ENCODE measurements at places on chromosomes 1 and 21.

DNA sequence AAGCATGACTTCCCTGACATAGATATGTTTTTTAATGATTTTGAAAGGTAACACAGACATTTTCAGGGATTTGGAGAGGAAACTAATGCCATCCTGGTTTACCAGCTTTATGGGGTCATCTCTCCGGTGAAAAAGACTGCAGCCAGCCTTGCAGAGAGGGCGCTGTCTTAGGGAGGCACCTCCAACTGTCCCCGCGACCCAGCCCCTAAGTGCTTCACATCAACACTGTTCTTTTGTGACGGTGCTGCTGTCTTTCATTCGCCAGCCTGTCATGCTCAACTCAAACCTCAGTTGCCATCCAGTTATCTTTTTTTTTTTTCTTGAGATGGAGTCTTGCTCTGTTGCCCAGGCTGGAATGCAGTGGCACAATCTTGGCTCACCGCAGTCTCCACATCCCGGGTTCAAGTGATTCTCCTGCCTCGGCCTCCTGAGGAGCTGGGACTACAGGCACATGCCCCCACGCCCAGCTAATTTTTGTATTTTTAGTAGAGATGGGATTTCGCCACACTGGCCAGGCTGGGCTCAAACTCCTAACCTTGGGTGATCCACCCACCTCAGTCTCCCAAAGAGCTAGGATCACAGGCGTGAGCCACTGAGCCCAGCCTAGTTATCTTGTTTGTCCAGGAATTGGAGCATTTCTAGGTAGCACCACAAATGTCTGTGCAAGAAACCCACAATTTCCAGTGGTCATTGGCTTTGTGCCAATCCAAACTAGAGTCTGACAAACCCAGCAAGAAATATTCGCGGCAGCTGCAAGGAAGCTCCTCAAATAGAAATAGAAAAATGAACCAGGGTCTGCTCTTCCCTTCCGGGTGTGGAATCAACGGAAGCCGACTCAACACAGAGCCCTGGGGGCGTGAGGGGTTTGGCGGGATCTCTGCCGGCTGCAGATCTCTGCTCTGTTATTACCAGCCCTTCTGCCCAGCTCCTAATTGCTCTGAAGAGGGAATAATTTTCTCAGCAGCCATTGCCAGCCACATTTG lies 24.2 kb downstream of the PDE9A start:
- DNase-seq: peak; percentile 87

DNA sequence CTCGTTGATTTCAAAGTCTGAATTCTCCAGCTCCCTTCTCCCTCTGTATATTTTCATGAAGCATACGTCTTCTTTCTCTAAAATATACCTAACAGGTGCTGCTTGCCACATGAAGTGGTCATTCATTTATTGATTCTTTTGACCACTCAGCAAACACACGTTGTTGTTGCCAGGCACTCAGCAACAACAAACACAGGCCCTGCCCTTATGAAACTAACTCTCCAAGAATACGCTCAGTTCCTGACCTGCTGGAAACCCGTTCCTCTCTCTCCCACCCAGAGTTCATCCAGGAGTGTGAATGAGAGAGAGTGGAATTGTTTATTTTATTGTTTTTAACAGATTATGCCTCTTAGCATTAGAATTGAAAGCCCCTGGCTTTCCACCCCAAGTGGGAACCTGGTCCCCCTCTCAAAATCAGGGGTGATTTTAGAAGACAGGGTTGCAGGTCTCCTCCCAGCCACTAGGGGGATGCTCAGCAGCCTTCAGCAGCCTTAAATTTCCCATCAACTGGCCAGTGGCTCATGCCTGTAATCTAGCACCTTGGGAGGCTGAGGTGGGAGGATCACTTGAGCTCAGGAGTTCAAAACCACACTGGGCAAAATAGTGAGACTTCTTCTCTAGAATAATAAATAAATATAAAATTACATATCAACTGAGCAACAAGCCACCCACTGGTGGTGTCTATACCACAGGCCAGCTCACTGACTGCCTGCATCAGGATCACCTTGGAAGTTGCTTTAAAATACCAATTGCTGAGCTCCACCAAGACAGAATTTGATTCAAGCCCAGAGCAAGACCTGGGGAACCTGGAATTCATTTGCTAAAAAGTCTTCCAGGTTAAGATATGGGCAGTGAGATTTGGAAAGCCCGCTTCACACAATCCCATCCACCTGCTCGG lies 181.0 kb upstream of the KLHDC7A start:
- peak; percentile 62 for DNase-seq

DNA sequence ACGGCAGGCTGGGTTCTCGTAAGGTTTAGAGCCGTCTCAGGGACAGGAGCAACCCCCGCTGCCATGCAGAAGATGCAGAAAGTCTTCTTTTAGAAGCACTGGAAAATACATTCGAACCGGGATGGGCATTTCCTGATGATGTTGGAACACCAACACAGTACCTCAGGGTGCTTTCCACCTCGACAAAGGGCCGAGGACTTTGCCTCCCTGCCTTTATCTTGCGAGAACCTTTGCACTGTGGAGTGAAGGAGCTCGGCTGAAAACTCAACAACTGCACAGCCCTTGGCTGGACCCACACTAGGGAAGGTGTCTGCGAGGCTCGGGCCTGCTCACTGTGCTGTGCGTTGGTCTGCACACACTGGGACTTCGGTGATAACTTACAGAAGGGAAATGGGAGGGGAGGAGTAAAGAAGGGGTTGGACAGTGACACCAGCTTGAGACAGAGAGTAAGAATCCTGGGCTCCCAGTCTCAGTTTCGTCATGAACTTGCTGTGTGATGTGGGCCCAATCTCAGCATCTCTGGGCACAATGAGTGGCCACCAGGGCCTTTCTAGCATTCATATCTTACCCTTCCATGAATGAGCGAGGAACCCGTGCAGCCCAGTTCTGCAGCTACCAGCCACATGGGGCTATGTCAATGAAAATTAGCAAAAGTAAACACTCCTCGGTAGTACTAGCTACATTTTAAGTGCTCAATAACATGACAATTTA lies 18.2 kb downstream of the RCAN1 start:
- no peak for DNase-seq

DNA sequence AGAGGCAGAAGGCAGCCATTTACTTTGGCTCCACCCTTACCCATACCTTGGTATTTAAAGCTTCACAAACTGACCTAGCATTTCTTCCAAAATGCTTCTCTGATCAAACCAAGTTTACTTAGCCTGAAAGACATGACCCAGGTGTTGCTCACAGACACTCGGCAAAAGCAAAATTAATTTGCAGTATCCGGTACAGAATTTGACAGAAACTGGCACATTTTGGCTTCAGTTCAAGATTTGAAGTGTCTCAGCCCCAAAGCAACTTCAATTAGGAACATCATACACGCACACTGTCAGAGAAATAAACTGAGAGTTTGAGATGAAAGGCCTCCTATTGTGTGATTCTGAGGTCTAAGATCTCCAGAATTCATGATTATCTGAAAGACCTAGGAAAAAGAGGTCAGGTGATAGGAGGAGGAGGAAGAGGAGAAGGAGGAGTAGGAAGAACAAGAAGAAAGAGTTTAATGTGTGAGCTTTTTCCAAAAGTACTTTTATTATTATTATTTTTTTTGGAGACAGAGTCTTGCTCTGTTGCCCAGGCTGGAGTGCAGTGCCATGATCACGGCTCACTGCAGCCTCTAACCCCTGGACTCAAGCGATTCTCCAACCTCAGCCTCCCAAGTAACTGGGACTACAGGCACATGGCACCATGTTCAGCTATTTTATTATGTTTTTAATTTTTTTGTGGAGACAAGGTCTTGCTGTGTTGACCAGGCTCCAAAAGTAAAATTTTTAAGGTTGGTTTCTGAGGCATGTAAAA lies 143.6 kb downstream of the SLC45A1 start:
- no peak for DNase-seq

GRCh38 chr1:84253891-84254290 lies 47.6 kb upstream of the SAMD13 start:
- no peak for DNase-seq

DNA sequence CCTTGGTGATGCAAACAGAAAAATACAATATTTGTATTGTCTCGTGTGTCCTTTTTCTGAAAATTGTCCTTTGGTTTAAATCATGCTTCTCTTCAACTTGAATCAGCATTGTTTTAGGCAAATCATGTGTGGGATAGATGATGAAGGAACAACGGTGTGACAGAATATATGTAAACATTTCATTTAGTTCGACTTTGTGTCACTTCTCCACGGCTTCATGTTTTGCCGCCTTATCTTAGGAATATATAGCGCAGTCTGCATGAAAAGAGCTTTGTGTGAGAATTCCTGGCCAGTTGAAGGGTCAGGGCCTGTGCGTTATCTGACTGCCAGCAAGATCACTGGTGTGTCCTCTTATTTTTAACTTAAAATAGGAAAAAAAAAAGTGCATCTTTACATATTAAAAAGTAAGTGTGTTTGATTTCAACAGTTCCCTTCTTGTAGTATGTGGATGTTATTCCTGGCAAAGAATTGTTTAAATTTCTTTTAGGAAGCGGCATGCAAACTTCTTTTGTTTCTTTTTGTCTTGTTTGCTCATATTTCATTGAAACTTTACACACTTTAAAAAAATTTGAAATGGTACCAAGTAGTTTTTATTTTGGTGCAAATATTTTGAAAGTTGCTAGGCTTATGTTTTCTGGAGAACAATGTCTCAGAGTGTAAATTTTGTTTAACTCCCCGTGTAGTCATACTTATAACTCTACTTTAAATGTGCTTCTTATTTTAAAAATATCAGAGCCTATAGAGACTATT lies 465.2 kb downstream of the USP25 start:
- DNase-seq: peak; percentile 71
